ENCODE measurements at places on chromosomes 2 and 18.

DNA sequence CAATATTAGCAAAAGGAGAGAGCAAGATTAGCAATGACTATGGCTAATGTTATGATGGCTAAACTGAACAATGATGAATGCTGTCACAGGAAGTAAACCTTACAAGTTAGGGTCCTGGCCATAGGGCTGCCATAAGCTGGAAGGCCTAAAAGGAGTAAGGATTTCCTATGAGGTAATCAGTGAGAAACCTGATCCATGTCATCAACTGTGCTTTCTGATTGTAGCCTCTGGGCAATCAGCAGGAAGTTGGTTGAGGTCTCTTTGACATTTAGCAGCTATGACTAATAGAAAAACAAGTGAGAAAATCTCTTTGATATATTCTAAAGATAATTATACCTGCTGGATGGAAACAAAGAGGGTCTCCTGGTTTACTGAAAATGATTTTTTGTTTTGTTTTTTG lies 193.0 kb downstream of the RAB3GAP1 start:
- no peak for DNase-seq

DNA sequence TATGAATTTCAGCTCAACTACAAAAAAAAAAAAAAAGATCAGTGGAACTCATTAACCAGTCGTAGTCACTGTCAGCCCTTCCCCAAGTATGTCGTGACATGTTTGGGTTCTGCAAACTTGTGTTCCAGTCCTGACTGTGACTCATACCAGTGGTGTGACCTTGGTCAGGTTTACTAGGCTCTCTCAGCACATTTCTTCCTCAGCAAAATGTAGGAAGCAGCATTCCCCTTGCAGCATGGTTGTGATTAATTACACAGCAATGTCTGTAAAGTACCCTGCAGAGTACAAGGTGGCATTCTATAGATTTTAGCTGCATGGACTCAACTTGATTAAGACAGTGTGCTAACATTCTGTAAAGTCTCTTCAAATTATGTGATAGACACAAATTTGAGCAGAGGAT lies 156.9 kb downstream of the LAMA1 start:
- no peak for DNase-seq

DNA sequence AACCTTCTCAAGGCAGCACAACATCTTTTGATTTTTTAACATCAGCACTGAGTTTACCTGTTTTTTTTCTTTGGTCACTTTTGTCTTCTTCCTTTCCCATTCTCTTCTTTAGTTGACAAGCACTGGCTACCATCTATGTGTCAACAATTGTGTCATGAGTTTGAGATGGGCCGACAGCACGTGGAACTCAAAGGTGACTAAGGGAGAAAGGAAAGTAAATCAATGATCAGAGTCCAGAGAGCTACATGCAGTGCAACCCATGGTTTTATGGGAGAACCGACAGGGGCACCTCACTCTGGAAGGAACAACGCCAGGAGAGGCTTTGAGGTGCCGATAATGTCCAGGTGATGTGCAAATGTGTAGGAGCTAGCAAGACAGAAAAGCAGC lies 755.5 kb downstream of the RNF144A start:
- no peak for DNase-seq

- DNase-seq: no peak
These were observed 60.3 kb upstream of the NFE2L2 start for GRCh38 chr2:177324797-177325196.

GRCh38 chr2:133993160-133993559 lies 260.7 kb upstream of the MGAT5 start:
- no peak for DNase-seq

DNA sequence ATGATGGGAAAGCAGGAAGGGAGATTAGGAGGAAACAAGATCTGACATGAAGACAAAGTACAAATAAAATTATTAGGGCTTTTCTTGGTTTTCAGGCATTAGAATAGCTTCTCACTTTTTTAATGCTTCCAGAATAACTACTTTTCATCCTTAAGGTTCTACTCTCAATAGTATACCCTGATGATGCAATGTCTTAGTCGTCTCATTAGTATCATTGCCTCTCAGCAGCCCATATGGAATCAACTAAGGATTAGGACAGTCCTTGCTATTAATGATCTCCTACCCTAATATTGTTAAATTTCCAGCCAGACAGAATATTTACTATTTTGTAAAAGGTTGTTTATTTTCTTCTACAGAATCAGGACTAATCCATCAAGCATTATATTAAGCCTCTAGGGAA lies 55.9 kb downstream of the RELCH start:
- no peak for DNase-seq

GRCh38 chr18:78090584-78090983 lies 840.9 kb downstream of the GALR1 start:
- no peak for DNase-seq

DNA sequence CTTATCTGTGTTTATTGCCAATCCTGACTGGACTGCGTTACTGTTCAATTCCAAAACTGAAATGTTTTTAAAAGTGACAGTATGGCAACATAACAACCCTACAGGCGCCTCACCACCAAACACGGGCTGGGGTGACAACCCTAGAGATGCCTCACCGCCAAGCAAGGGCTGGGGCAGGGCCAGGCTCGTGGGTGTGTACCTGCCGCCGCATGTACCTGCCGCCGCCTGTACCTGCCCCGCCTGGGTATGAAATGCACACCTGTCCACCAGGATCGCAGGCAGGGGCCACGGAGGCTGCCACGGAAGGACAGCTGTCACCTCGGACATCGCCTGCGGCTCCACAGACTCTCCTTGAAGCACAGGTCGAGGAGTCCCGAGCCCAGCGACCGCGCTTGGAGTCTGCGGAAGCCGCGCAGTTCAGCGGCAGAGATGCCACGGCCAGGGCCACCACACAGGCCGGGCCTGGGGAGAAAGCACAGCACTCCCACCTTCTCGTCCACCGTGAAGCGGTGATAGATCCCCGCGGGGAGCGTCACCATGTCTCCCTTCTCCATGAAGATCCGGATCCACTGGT lies 18.9 kb downstream of the ADI1 start:
- DNase-seq: no peak

DNA sequence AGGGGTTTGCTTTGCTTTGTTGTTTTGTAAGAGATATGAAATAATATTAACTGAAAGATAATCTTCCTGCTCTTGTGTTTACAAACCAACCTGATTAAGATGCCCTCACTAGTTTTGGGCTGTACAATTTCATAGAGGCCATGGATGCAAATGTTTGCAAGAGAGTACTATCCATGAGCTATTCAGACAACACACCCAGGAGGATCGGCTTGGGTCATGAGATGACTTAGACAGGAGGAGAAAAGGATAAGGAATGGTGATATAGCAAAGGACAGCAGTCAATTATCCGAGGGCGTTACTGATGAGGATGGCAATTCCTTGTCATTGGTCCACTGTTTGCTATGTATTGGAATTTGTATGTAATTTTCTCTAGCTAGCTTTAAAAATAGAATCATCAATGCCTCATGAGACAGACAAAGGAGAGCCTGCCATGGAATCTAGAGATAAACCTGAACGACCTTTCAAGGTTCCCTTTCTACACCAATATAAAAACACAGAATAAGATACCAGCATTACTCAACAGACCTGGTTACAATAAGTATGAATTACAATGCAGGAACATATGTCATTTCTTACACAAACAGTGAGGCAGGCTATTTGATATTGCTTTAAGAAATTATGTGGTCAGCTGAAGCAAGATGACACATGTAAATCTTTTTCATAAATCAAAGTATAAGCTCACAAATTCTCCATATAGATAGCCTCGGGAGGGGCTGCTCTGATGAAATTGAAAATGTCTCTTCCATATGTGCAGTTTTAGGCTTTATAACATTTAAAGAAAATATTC lies 54.4 kb upstream of the SOS1 start:
- DNase-seq: no peak

- no peak for DNase-seq
These were observed at the start of gene DAPL1 for GRCh38 chr2:158795195-158795924. Gene DAPL1 (plus strand): TSS chr2:158795317. CDS start chr2:158795373, 56 bp downstream.

GRCh38 chr2:8575038-8575833 lies 106.6 kb upstream of the ID2 start:
- DNase-seq: no peak

DNA sequence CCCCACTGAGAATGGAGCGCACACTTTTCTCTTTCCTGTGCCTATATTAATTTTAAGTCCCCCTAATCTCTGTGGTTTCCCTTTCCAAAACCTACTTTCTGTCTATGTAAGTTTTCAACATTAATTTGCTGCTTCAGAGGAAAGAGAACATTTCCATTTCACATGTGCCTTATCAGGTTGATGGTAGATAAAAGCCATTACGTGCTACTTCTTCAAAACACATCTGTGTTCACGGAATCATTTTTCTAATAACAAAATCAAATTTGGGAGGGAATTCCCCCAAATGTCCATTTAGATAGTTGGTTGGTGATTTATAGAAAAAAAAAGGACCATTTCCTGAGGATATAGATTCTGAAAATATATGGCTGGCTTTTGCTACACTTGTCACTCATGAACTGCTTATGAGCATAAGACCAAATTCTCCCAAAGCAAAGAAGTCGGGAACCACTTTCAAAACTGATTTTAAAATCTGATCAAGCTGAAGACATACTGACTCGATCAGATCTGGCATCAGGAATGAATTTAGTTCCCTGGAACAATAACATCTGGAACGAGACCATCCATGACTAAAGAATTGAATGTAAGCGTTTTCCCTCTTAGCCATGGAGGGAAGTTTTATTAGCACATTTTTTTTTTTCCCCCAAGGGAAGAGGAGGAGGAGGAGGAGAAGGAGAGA lies 8.2 kb downstream of the PTGR3 start:
- DNase-seq: no peak

- DNase-seq: no peak
These were observed 92.6 kb downstream of the ACTR2 start for GRCh38 chr2:65320042-65320725.

GRCh38 chr2:5528706-5529105 lies 163.5 kb upstream of the SOX11 start:
- DNase-seq: no peak

DNA sequence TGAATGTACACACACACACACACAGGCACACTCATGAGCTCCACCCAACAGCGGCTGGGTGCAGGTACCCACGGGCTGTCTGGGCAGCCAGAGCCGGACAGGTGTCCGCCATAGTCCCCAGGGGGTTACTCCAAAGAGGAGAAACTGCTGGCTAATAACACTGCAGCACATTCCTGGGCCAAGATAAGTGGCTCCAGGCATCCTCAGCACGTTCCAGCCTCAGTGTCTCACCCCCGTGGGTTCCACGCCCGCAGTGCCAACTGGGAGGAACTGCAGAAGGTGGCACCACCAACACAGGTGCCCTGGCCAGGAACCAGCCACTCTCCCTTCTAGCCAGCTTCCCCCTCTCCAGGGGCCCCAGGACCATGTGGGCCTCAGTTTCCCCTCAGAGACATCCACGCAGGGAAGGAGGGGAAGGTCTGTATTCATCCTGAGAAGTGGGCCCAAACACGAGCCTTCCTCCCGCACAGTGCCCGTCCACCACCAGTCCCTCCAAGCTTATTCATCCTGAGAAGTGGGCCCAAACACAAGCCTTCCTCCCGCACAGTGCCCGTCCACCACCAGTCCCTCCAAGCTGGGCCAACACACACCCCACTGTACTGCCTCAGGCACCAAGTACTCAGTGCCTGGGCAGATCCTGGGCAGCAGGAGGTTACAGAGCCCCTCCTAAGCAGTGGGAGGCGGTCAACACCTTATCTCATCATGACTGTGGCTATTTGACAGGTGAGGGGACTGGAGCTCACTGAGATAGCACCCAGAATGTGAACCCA lies 47.6 kb downstream of the TNS1 start:
- no peak for DNase-seq

- no peak for DNase-seq
These were observed 1.3 kb upstream of the ZNF516 start for GRCh38 chr18:76496194-76496890.

- no peak for DNase-seq
These were observed 34.2 kb downstream of the MYO7B start for GRCh38 chr2:127569666-127570065.

- no peak for DNase-seq
These were observed 43.0 kb upstream of the MSTN start for GRCh38 chr2:190105554-190105953.

GRCh38 chr2:86283411-86284030 lies 53.9 kb downstream of the REEP1 start:
- no peak for DNase-seq

- no peak for DNase-seq
These were observed 60.2 kb downstream of the DNMT3A start for GRCh38 chr2:25281522-25281921.

- DNase-seq: no peak
These were observed 89.1 kb upstream of the ZFP36L2 start for GRCh38 chr2:43315482-43315881.

DNA sequence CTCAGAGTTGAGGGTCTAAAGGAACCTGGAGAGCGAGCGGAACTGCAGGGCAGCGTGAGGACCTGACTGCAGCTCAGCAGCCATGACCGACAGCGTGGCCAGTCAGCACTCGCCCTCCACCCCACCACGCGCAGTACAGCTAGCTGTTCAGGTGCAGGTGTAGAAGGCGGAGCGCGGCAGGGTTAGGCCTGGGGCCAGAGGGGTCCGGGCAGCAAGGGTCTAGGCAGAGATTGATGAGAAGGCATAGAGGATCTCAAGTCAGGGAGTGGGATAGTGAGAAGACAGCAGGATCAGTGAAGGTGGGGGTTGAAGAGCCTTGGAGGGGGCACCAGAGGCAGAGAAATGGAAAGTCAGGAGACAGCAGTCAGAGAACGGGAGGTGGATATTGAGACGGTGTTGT lies 71.0 kb downstream of the STEAP3 start:
- no peak for DNase-seq

DNA sequence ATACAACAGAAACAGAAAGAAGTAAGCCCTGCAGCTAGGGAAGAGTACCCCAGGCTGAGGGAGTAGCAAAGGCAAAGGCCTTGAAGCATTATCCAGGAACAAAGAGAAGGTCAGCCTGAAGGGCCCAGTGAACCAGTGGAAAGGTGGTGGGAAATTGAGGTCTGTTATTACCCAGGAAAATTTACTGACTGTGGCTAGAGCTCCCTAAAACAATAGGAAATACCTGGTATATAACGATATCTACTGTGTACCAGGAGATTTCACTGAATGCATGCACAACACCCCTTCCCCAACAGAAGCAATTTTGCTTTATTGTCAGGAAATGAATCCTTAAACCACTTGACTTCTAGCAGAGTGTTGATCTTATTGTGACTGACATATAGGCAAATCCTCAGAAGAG lies 365.3 kb downstream of the ERBB4 start:
- no peak for DNase-seq

DNA sequence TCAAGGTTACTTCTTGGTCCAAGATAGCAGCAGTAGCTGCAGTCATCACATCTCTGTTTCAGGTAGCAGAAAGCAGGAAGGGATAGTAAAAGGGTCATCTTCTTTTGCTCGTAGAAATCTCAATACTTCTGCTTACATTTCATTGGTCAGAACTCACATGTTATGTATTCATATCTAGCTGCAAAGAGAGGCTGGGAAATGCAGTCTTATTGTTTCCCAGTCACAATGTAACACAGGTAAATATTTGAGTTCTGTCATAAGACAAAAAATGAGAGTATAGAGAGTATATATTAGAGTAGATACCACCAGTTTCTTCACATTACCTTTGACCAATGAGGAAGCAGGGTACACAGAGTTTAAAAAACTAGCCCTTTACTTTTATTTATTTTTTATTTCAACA lies 132.4 kb upstream of the ITGA6 start:
- no peak for DNase-seq
